ENCODE measurements at places on chromosomes 13 and 19.
A peak's percentile ranks its signal among the peaks of the same experiment; 100 is the strongest.

DNA sequence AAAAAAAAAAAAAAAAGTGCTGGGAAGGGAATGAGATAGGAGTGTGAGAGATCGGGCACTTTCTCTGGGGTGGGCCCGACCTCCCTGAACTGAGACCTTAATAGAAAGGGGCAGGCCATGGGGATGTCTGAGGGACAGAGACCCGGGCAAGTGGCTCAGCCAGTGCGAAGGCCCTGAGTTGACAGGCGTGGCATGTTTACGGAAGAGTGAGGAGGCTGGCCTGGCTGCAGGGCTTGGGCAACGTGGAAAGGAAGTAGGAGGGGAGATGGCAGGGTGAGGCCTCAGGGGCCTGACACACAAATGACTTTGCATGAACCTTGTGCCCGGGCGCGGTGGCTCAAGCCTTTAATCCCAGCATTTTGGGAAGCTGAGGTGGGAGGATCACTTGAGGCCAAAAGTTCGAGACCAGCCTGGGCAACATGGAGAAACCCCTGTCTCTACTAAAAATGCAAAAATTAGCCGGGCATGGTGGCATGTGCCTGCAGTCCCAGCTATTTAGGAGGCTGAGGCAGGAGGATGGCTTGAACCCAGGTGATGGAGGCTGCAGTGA lies 13.9 kb downstream of the FCHO1 start:
- no peak for DNase-seq
- H3K27ac ChIP-seq = no peak overlapping the region
- no peak overlapping the region for H3K4me3 ChIP-seq
- H3K27me3 ChIP-seq = no peaks in the 10 kb centered on the region
- H3K4me1 ChIP-seq = peaks cover 5% of the 10 kb centered on the region

DNA sequence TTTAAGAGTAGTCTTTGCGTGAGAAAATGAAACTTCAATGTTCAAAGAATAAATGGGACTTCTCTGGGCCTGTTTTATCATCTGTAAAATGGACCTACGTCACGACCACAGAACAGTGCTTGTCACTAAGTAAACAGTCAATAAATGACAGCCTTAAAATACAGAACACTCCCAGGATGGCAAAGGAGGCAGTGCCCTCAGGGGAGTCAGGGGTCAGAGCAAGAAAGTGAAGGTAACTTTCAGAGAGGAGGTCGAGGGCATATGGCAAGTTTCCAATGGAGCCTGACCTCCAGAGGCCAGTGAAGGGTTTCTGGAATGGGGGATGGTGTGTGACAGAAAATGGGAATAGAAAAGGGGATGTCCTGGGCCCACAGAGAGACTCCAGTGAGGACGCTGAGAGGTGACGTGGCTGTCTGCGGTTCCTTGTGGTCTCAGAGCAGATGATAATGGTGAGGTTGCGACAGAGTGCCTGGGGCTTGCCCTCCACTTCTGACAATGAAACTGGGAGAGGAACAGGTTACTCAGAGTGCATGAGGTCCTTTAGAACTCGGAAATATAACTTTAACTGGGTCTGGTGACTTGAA lies 91.8 kb downstream of the UBL3 start:
- H3K36me3 ChIP-seq = no peaks in the 10 kb centered on the region
- peaks cover 17% of the 10 kb centered on the region for H3K4me1 ChIP-seq
- peak overlapping the region; percentile 56 for H3K27ac ChIP-seq
- no peak overlapping the region for H3K4me3 ChIP-seq
- peaks cover 8% of the 10 kb centered on the region for H3K27me3 ChIP-seq
- peak; percentile 35 for DNase-seq

GRCh38 chr13:31377946-31378345 lies 178.2 kb downstream of the B3GLCT start:
- no peaks in the 10 kb centered on the region for H3K36me3 ChIP-seq
- H3K27me3 ChIP-seq = no peaks in the 10 kb centered on the region
- no peak overlapping the region for H3K4me3 ChIP-seq
- no peak for DNase-seq

GRCh38 chr19:56355517-56355916 lies 37.8 kb downstream of the ZNF582 start:
- H3K27me3 ChIP-seq = no peaks in the 10 kb centered on the region
- no peak overlapping the region for H3K4me3 ChIP-seq
- H3K27ac ChIP-seq = no peak overlapping the region
- no peaks in the 10 kb centered on the region for H3K36me3 ChIP-seq
- no peaks in the 10 kb centered on the region for H3K4me1 ChIP-seq
- DNase-seq = no peak

DNA sequence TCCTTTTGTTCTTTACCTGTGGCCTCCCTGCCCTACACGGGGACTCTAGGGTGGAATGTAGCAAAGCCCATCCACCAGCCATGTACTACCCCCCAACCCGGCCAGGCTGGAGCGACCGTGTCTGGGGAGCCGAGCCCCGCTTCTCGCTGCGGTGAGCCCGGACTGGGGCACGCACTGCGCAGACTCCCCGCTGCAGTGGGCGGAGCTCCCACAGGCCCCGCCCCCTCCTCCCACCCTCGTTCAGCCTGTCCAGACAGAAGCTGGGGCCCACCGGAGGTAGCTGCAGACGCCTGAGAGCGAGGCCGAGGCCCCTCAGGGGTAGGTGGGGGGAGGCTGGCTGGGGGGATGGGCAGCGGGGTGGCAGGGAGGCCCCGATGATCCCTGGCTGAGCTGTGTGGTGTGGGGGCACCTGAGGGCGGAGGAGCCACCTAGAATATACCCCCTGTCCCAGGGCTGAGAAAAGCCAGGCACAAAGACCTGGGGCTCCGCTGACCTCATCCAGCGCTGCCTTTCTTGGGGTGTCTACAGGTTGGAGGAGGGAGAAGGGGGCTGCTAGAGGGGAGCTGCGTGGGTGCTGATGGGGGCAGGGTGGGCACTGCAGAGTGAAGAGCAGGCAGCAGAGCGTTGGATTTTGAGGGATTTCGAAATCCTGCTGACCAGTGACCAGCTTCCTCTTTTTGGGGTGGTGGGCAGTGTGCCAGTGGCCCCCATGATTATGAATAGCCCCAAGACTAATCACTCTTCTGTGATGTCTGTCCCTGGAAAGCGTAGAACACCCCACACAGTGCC lies 17.3 kb downstream of the PLD3 start:
- no peaks in the 10 kb centered on the region for H3K27me3 ChIP-seq
- H3K27ac ChIP-seq = peak overlapping the region; percentile 7
- H3K36me3 ChIP-seq = peaks cover 9% of the 10 kb centered on the region
- peak overlapping the region; percentile 63 for H3K4me3 ChIP-seq

DNA sequence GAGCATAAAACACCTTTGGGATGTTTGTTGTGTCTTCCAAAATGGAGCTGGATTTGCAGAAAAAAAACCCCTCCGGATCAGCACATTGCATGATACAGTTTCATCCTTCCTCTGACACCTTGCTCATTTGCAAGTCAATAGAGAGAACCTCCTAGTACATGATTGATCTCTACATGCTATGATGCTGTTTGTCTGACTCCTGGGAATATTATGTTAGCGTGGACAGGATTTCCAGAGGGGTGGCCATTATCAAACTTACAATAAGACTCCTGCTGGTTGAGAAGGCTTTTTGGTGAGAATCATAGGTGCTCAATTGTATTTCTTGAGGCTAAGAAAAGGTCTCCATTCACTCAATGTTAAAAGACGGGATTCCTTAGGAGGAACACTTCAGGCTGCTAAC lies 75.9 kb upstream of the SCEL start:
- no peaks in the 10 kb centered on the region for H3K4me1 ChIP-seq
- no peak overlapping the region for H3K27ac ChIP-seq
- no peak overlapping the region for H3K4me3 ChIP-seq
- H3K36me3 ChIP-seq = no peaks in the 10 kb centered on the region
- peaks cover 36% of the 10 kb centered on the region for H3K27me3 ChIP-seq

- H3K4me3 ChIP-seq = no peak overlapping the region
- H3K4me1 ChIP-seq = no peaks in the 10 kb centered on the region
- no peaks in the 10 kb centered on the region for H3K36me3 ChIP-seq
- peaks cover 36% of the 10 kb centered on the region for H3K27me3 ChIP-seq
These were observed 8.5 kb downstream of the SIGLEC7 start for GRCh38 chr19:51150627-51151026.

GRCh38 chr19:45164577-45165335 lies 4.0 kb upstream of the NKPD1 start:
- H3K27ac ChIP-seq = no peak overlapping the region
- peak overlapping the region; percentile 2 for H3K4me3 ChIP-seq
- peaks cover 12% of the 10 kb centered on the region for H3K4me1 ChIP-seq
- peak; percentile 47 for DNase-seq
- no peaks in the 10 kb centered on the region for H3K36me3 ChIP-seq
- H3K27me3 ChIP-seq = no peaks in the 10 kb centered on the region

DNA sequence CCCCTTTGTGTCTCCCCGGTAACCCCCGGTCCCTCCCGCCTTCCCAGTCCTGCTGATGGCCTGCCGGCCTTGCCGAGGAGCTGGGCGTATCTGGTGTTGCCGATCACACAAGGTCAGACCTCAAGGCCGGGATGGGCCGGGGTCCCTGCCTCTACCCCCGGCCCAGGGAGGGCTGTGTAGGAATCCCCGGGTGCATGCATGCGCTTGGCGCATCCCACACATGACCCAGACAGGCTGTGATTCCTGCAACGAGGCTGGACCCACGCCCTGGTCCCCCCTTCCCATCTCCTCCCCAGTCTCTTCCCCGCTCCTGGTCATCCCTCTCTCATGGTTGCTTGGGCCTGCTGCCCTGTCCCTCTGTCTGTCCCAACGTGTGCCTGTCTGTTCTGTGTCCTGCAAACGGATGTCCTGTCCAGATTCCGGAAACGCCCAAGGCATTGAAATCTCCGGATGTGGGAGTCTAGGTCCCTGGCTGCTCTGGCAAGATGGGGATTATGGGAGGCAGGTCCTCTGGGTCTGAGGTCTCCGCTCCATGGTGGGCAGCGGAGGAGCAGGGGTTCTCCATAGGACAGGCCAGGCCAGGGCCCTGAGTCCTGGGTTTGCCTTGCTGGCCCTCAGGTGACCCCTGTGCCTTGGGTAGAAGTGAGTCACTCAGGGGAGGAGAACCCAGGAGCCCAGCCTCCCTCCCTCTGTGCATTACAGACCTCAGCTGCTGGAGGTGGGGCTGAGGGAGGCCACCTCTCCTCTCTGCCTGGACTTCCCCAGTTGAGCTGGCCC lies 1.6 kb downstream of the PKN1 start:
- peak overlapping the region; percentile 58 for H3K27ac ChIP-seq
- peaks cover 31% of the 10 kb centered on the region for H3K4me1 ChIP-seq
- peaks cover 6% of the 10 kb centered on the region for H3K36me3 ChIP-seq
- no peak for DNase-seq

DNA sequence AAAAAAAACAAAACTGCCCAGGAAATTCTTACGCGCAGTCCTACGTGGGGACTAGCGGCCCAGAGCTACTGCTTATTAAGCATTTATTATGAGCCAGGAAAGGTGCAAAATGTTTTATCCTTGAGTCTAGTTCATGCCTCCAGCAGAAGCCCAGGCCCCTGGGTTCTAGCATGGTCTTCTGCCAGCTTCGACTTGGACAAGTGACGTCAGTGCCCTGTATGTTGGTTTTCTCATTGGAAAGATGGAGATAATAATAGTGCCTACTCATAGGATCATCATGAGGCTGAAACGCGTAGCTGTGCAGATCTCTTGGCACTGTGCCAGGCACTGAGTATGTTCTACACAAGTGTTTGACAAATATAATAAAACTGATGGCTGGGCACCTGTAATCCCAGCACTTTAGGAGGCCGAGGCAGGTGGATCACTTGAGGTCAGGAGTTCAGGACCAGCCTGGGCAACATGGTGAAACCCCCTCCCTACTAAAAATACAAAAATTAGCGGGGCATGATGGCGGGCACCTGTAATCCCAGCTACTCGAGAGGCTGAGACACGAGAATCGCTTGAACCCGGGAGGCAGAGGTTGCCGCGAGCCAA lies 12.4 kb upstream of the SULT2B1 start:
- no peaks in the 10 kb centered on the region for H3K4me1 ChIP-seq
- H3K36me3 ChIP-seq = no peaks in the 10 kb centered on the region
- no peak for DNase-seq
- H3K4me3 ChIP-seq = no peak overlapping the region

GRCh38 chr19:42291435-42291810 lies 10.5 kb upstream of the PRR19 start:
- no peak for DNase-seq
- peak overlapping the region; percentile 19 for H3K27ac ChIP-seq
- no peaks in the 10 kb centered on the region for H3K27me3 ChIP-seq
- no peaks in the 10 kb centered on the region for H3K4me1 ChIP-seq
- no peak overlapping the region for H3K4me3 ChIP-seq

DNA sequence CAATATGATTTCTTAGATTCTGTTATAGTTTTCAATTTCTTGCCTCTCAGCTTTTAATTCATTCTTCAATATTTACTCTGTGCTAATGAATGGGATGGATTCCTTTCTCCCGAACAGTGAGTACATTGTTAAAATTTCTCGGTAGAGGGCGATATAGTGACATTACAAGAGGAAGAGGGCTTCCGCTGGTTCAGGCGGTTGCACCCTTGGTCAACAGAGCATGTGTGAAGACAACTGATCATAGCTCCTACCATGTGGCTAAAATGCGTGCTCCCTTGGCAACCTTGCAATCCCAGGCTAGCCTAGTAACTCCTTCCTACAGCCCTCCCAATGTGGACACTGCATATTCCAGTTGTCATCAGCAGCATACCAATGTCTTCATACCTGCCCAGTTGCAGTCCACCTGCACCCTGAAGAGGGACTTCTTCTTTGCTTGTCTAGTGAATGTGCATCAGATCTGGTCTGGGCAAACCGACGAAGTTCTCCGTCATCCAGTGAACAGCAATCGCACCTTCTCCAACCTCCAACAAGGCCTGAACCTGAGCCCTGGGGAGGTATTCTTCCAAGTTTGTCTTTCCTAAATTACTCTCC lies 653.0 kb upstream of the GPC6 start:
- H3K4me3 ChIP-seq = no peak overlapping the region
- H3K27me3 ChIP-seq = no peaks in the 10 kb centered on the region
- DNase-seq = no peak
- H3K4me1 ChIP-seq = no peaks in the 10 kb centered on the region
- no peaks in the 10 kb centered on the region for H3K36me3 ChIP-seq
- H3K27ac ChIP-seq = no peak overlapping the region

DNA sequence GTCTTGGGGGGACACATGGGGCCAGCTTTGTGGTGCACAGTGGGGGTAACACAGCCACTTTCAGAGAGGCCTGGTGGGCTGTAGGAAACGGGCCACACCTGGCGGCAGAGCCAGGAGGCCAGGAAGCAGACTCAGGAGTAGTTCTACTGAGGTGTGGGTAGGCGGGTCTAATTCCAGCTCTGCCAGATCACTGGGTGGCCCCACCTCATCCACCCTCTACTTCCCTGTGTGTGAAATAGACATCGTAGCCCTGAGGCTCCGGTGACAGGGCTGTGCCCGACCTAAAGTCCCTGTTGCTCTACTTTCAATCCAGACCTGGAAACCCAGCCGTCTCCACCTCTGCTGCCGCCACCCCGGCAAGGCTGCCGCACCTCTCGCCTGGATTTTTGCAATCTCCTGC lies 4.0 kb downstream of the NKPD1 start:
- H3K27ac ChIP-seq = no peak overlapping the region
- H3K36me3 ChIP-seq = peaks cover 3% of the 10 kb centered on the region
- peaks cover 18% of the 10 kb centered on the region for H3K27me3 ChIP-seq

- peaks cover 2% of the 10 kb centered on the region for H3K27me3 ChIP-seq
- DNase-seq = no peak
- no peak overlapping the region for H3K4me3 ChIP-seq
- H3K4me1 ChIP-seq = peaks cover 41% of the 10 kb centered on the region
These were observed 45.8 kb downstream of the LRCH1 start for GRCh38 chr13:46598820-46599180.

All from activated T-helper 2 cell treated with anti-CD3 and anti-CD28 coated beads, Interferon-gamma antibody, Interleukin-2, Interleukin-4, amounts not matched to agents 10 μg/mL and 5 μg/mL and 100 μg/mL, durations not matched to agents 14 hours and 24 hours and 36 hours (primary cell).